ENCODE measurements at places on chromosomes 5 and 9.

DNA sequence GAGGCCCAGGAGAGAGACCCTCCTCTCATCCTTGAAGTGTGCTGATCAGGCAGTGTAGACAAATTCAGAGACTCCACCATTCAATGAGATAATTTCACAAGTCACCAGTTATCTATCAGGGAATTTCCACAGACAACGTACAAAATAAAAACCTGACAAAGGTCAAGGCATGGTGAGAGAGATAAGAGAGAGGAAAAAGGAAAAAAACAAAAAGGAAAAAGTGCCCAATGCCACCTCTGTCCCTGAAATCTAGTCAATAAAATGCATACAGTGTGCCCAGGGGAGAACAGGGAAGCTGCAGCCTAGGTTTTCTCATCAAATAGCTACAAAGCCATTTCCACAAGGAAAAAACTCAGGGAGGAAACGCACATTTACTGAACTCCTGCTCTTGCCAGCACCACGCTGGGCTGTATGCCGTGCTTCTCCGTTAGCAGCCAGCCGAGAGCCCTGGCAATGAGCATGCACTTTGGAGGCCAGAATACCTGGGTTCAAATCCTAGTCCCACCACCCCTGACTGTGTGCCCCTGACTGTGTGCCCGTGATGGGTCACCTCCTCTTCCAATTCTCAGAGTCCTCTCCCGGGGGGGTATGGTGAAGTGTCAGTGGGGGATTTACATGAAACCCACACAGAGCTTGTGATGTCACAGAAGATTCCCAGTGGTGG lies 11.6 kb downstream of the WHRN start:
- DNase-seq, result no peak

DNA sequence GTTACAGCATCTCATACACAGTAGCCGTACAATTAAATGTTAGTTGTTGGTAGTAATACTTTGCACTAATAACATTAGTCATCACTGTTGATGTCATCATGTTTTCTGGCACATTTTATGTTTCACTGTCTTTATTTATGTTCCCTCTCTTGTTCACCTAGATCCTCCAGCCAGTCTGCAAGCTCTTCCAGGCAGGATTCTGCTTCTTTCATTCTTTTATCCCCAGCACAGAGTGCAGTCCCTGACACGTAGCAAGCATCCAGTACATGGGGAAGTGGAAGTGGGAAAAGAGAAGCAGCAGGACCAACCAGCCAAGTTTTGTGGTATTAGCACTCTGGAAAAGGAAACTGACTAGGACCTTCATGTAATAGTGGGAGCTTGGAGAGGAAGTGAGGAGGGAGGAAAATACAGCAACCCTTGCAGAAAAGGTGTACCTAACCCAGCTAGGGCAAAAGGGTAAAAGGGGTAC lies 89.7 kb upstream of the SLC44A1 start:
- no peak for DNase-seq

DNA sequence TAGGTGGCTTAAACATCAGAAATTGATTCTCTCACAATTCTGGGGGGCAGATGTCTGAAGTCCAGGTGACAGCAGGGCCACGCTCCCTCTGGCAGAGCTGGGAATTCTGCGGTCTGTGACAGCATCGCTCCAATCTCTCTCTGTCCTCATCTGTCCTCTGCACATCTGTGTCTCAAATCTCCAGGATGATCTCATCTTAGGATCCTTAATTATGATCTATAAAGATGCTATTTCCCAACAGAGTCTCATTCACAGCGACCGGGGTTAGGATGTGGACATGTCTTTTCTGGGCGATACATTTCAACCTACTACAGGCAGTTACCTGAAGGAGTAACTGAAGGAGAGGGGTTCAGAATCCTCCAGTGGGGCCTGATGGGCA lies 31.4 kb downstream of the ANKRD33B start:
- DNase-seq, result no peak

DNA sequence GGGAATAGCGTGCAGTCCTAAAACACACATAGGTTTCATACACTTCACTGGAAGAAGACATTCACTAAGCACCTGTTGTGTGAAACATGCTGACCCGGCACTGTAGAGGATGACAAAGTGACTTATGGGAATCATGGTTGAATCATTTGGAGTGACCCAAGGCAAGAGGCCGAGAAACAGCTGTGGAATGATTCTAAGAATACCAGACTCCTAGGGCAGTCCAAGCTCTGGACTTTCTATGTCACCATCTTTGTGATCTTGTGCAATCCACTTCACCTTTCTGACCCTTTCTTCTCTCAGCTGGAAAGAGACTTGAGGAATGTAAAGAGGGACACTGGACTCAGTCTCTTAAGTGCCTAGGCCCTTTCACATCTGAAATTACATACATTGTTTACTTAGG lies 13.1 kb downstream of the MSANTD3 start:
- no peak for DNase-seq

DNA sequence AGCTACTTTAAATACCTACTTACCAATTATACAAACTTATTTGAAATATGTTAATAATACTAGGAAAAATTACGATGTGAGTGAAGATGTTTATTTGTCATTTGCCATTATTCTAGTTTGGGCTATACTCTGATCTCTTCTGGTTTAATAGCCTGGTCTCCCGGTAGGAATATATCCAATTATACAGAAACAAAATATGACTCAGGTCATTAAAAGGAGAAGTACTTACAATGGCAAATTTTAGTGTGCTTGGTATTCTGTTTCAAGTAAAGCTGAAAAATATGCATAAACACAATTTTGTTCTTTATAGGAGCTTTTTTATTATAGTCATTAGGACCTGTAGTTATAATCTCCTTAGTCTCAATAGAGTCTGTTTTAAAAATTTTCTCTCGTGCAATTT lies 176.8 kb downstream of the SLCO4C1 start:
- no peak for DNase-seq

- no peak for DNase-seq
Measured at GRCh38 chr5:36743891-36744772, 132.4 kb upstream of the NIPBL start.

Data from activated naive CD4-positive, alpha-beta T cell treated with anti-CD3 and anti-CD28 coated beads for 36 hours (primary cell).